ENCODE measurements at places on chromosomes 2 and 18.

DNA sequence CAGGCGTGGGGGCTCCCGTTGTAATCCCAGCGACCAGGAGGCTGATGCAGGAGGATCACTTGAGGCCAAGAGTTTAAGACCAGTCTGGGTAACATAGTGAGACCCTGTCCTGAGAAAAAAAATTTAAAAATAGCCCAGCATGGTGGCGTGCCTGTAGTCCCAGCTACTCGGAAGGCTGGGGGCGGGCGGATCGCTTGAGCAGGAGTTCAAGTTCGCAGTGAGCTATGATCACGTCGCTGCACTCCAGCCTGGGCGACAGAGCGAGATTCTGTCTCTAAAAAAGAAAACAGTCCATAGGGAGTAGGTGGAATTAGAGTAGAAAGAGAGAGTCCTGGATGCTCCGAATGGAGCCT lies 325 bp upstream of the TTLL4 start:
- no peak for DNase-seq

DNA sequence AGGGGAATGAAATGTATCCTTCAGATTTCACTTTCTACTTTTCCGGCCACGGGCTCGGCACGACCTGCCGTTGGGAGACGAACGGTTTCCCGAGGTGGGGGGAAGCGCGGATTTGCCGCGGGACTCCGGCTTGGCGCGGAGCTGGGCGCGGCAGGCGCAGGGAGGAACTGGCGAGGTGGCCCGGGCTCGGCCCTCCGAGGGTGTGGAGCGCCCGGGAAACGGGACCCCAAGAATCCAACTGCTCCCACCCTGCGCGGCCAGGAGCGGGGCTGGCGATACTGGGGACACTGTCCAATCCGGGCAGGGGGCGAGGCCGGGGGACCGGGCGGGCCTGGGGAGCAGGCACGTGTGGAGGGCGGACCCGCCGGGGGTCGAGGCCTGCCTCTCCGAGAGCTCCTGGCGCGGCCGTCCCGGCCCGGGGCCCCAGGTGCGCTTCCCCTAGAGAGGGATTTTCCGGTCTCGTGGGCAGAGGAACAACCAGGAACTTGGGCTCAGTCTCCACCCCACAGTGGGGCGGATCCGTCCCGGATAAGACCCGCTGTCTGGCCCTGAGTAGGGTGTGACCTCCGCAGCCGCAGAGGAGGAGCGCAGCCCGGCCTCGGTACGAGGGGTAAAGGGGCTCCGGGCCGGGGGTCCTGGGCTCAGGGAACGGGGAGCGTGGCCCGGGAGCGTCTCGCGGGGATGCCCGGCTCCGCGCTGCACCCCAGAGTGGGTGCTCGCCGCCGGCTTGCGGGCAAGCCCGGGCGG lies at the start of gene ANXA4:
Gene ANXA4, plus strand, starts transcription at position 560 of the 747 bp plus-strand sequence. CDS start 39,432 bp downstream, outside the sequence.
- DNase-seq, result peak; percentile 73

DNA sequence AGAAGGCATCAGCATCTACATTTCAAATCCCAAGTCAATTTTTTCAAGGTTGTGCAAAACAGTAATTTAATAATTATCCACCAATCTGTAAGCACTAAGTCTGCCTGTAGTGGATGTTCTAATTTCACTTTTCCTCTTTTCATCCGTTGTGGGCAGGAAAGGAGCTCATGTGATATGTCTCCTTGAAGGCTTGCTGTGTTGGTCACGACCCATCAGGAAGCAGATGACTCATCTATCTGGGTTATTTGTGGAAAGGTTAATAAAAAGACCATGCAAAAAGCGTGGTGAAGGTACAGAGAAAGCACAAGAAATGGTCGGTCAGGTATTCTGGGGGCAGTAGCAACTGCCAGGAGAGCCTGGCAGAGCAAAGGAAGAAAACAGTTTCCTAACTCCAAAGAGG lies 476.7 kb upstream of the RAB6C start:
- no peak for DNase-seq

GRCh38 chr2:17059458-17059857 lies 393.8 kb upstream of the CYRIA start:
- DNase-seq, result no peak

- no peak for DNase-seq
These were observed 58.7 kb downstream of the HK2 start for GRCh38 chr2:74892609-74893008.

DNA sequence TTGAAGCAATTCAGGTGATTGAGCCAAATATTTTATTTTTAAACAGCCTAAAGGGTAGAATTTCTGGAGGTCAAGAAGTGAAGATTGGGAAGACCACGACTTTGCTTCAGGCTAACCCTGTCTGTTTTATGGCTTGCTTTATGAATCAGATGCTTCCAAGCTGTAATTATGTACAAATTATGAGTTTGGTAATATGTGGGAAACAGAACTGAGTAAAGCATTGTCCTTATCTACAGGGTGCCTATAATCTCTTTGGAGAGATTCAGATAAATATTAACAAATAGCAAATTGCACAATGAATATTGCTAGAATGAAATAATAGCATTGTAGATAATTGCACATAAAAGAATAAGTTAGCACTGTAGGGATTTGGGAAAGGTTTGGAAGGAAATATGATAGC lies 539.4 kb upstream of the CDH2 start:
- DNase-seq, result no peak

GRCh38 chr2:88281302-88282217 lies 111.4 kb downstream of the THNSL2 start:
- no peak for DNase-seq

GRCh38 chr18:62285281-62285680 lies 39.8 kb upstream of the TNFRSF11A start:
- no peak for DNase-seq

DNA sequence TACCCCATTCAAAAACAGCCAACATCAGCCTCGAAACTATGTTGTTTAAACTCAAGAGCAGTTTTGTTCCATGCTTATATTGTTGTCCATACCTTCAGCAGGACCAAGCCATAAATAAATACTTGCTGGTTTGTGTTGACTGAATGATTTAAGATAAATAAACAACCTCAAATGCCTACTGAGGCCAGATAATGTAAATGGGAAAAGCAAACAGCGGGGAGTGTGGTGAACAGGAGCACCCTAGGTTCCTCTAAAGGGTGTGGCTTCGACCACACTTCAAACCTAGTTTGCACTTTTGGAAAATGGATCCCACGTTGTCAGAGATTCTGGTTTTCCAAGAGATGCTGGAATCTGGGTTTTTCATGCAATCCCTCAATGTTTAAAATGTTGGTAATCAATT lies 1.7 kb upstream of the PMAIP1 start:
- DNase-seq, result no peak

GRCh38 chr2:119113489-119113770 lies 45.1 kb downstream of the C1QL2 start:
- DNase-seq, result no peak

DNA sequence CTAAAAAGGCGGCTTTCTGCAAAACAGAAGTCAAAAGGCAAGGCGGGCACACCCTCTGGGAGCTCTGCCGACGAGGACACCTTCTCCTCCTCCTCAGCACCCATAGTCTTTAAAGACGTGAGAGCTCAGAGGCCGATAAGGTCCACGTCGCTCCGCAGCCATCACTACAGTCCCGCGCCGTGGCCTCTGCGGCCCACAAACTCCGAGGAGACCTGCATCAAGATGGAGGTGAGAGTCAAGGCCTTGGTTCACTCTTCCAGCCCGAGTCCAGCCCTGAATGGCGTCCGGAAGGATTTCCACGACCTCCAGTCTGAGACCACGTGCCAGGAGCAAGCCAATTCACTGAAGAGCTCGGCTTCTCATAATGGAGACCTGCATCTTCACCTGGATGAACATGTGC lies 36.1 kb downstream of the SOCS6 start:
- no peak for DNase-seq

DNA sequence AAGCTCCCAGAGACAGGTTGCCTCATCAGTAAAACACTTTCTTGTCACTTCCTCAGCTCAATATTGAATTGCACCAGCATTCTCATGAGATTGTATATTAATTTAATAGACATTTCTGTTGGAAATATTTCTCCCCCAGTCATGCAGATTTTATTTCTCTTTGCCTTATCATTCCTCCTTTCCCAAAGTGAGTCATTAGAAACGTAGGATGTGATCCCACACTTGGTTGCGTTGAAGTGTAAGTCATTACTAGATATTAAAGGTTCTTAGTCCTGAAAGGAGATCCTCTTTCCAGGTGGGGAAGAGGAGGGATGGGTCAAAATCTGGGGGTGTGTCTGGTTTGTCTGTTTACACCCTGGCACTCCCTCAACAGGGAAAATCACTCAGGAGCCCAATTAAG lies 438.2 kb downstream of the SLC4A3 start:
- no peak for DNase-seq

GRCh38 chr2:8412586-8412985 lies 269.3 kb upstream of the ID2 start:
- no peak for DNase-seq

- no peak for DNase-seq
These were observed 74.8 kb upstream of the GLI2 start for GRCh38 chr2:120660771-120661459.

- DNase-seq, result no peak
These were observed 197.1 kb downstream of the RDH14 start for GRCh38 chr2:18363348-18363747.

DNA sequence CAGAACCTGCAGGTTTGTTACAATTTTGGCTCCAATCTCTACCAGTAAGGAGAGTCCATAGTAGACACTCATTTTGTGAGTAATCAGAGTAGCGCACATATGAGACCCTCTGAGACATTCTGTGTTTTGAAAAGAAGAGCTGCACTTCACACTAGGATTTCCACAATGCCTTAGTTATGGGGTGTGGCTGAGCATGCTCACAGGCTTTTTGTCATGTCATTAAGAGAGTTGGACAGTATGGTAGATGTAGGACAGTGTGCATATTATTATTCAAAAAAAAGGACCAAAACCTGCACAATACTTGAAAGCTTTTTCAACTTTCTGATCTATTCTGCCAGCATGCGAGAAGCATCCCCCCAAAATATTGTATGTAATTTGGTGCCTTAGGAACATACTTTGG lies 24.9 kb upstream of the TRIM43B start:
- DNase-seq, result no peak

- peak; percentile 30 for DNase-seq
These were observed 203.3 kb downstream of the TCF4 start for GRCh38 chr18:55384551-55385275.

DNA sequence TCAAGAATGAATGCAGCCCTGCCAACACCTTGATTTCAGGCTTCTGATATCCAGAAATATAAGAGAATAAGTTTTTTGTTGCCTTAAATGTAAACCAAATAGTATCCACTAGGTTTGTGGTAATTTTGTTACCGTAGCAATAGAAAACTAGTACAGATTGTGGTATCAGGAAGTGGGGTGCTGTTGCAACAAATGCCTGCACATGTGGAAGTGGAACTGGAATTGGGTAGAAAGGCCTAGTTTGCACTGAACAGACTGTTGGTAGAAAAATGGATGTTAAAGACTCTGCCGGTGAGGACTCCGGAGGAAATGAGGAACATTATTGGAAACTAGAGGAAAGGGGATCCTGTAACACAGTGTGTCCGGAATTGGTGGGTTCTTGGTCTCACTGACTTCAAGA lies 145.8 kb upstream of the MGAT5 start:
- no peak for DNase-seq

Measured in activated CD4-positive, alpha-beta T cell treated with anti-CD3 and anti-CD28 coated beads, Interleukin-2, amount 50 U/mL, for 16 hours (primary cell).